ENCODE measurements at places on chromosomes 6 and 20. TPM values are rescaled to one million over a fixed set of nuclear protein-coding genes. Genes with fewer than 3 reads are reported as not detected.
A peak's percentile ranks its signal among the peaks of the same experiment; 100 is the strongest.

C6orf89 gene
- 73.2 TPM for total RNA-seq

MAFB gene
- total RNA-seq, result 31.9 TPM

FANCE gene
- 7.8 TPM for total RNA-seq

FAM210B gene
- total RNA-seq, result 46.9 TPM

MDN1 gene
- total RNA-seq, result 30.8 TPM

DNA sequence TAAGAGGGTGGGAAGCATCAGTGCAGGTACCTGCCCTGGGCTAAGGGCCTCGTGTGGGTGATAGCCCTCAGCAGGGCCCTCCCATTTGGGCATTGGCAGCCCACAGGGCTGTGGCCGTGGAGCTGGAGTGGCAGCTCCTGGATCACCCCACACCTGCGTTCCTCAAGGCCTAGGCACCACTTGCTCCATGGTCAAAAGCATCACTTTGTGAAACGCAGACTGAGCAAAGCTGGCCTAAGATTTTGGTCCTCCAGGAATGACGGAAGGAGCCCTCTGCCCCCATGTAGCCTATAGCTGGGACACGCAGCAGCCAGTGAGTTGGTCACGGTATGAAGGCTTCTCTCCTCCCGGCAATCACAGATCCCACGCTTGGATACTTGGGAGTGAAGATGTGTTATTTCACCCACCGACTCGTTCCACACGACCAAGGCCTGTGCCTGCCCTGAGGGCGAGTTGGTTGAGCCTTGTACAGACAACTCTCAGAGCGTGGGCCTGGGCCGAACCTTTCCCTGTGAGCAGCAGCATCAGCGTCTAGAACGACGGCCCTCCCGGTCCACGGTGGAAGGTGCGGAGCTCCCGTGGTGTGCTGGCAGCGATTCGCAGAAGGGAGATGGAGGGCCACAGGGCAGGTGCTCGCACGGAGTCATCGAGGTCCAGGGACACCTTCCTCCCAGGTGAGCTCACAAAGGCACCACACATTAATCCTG is 39.7 kb downstream of the THBS2 start:
- H3K27ac ChIP-seq, result peak overlapping the region; percentile 91
- peak; percentile 80 for DNase-seq
- H3K27me3 ChIP-seq, result no peaks in the 10 kb centered on the region
- no peak overlapping the region for H3K4me3 ChIP-seq

GRCh38 chr6:35283361-35283760 is 14.3 kb upstream of the DEF6 start:
- no peak overlapping the region for H3K27ac ChIP-seq
- no peak overlapping the region for H3K4me3 ChIP-seq
- H3K27me3 ChIP-seq, result no peaks in the 10 kb centered on the region
- H3K4me1 ChIP-seq, result peaks cover 6% of the 10 kb centered on the region
- peaks cover 36% of the 10 kb centered on the region for H3K36me3 ChIP-seq

- no peaks in the 10 kb centered on the region for H3K27me3 ChIP-seq
- peaks cover 54% of the 10 kb centered on the region for H3K4me1 ChIP-seq
- DNase-seq, result no peak
- H3K36me3 ChIP-seq, result peaks cover 3% of the 10 kb centered on the region
- no peak overlapping the region for H3K4me3 ChIP-seq
Observed at GRCh38 chr6:139153855-139154254, 19.0 kb downstream of the HECA start.

DNA sequence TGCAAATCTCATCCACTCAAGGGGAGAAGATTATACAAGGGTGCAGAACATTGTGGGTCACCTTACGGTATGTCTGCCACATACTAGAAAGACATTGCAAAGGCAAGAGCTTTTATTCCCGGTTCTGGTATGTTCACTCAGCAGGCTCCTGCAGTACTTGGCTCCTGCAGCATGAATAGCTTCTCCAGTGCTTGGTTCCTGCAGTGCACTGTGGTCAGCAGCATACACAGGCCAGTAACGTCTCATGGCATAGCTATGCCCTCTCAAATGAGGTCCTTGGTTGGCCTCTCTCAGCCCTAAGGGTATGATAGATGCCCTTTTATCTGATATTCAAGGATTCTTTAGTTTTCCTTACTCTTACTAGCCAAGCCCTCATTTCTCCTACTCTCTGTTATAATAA is 12.6 kb downstream of the TCP11 start:
- H3K36me3 ChIP-seq, result no peaks in the 10 kb centered on the region
- H3K27me3 ChIP-seq, result peaks cover 6% of the 10 kb centered on the region
- no peak for DNase-seq
- H3K27ac ChIP-seq, result no peak overlapping the region
- H3K4me3 ChIP-seq, result no peak overlapping the region
- no peaks in the 10 kb centered on the region for H3K4me1 ChIP-seq

DNA sequence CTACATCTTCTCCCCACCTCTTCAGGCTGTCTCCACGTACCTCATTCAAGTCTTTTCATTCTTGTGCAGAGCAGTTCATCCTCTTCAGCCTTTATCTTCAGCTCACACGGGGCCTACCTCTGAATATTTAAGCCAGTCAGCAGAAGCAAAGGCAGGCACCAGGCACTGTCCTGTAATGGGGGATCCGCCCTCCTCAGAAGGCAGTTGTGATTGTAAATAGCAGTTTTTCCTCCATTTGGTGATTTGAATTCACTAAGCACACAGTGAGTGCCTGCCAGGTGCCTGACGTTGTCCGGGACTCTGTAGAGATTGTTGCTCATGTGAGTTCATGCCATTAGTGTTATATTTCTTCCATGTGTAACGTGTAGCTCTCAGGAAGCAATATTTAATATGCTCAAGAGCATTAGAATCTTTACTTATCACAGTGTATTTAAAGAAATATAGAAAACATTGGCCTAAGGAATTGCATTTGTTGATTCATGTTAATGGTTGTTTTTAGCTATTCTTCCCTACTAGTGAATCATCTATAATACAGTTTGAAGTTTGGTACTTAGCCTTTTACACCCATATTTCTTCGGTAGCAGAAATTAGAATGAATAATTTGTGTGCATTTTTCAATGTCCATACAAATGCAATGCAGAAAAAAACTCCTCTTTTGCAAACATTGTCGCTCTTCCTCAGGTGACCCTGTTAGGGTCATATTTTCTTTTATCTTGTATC is 17.9 kb downstream of the BPHL start:
- no peak overlapping the region for H3K27ac ChIP-seq
- peaks cover 42% of the 10 kb centered on the region for H3K36me3 ChIP-seq
- H3K4me1 ChIP-seq, result peaks cover 14% of the 10 kb centered on the region
- H3K4me3 ChIP-seq, result no peak overlapping the region
- DNase-seq, result no peak

DNA sequence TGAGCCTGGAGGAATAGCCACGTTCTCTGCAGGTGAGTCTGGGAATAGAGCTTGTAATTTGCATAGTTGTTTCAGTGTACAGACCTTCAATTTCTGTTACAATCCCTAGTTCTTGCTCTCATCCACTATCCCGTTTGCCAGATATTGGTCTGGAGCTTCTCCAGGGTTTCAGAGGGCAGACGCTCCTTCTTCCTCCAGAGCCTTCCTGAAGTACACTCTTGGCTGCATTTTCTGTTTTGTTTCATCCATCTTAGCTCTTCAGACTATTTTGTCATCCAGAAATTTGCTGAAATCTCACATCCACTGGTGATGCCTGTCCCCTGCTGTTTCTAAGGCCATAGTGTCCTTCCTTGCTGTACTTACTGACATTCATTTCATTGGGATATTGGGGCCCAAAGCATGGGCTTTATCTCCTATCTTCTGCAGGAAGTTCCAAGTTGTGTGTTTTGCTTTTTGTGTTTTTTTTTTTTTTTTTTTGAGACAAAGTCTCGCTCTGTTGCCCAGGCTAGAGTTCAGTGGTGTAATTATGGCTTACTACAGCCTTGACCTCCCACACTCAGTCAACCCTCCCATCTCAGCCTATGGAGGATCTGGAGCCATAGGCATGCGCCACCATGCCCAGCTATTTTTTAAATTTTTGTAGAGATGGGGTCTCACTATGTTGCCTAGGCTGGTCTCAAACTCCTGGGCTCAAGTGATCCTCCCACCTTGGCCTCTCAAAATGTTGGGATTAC is 18.7 kb downstream of the CDS2 start:
- peaks cover 6% of the 10 kb centered on the region for H3K4me1 ChIP-seq
- no peak for DNase-seq
- H3K36me3 ChIP-seq, result no peaks in the 10 kb centered on the region
- no peaks in the 10 kb centered on the region for H3K27me3 ChIP-seq
- H3K4me3 ChIP-seq, result no peak overlapping the region

DNA sequence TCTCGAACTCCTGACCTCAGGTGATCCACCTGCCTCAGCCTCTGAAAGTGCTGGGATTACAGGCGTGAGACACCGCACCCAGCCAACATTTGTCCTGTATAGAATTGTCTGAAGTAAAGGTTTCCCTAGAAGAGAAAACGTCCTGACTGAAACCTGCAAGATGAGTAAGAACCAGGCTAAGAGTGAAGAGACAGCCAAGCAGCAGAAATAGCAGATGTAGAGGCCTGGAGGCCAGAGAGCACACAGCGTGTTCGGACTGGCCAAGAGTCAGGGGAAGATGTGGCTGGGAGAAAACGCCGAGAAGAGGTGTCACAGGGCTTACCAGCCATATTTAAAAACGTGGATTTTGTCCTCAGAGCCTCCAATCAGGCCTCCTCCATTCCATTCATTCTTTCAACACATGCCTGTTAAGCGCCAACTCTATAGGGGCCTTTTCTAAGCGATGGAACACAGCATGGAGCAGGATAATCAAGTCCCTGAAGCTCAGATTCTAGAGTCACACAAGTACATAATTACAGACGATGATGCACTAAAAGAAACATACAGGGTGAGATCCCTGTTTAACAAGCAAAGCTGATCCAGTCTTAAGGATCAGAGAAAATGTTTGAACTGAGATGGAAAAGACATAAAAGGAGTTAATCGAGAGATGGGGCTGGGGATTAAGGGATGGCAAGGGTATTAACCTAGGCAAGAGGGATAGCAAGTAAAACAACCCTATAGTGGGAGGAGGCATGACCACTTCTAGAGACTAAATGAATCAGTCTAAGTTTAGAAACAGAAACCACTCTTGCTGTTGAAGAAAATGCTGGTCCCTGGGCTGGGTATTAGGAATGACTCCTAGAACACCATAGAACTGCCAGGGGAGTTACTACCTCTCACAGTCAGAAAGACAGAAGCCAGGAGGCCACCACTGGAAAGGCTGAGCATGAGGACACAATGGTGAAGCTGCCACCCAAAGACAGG is 4.8 kb downstream of the ZCCHC3 start:
- H3K4me1 ChIP-seq, result peaks cover 35% of the 10 kb centered on the region
- peaks cover 2% of the 10 kb centered on the region for H3K36me3 ChIP-seq
- H3K4me3 ChIP-seq, result no peak overlapping the region

GRCh38 chr6:31266567-31267360 is 5.1 kb downstream of the HLA-C start:
- peaks cover 17% of the 10 kb centered on the region for H3K27me3 ChIP-seq
- H3K27ac ChIP-seq, result no peak overlapping the region
- H3K4me1 ChIP-seq, result peaks cover 12% of the 10 kb centered on the region
- DNase-seq, result no peak
- H3K4me3 ChIP-seq, result no peak overlapping the region
- peaks cover 21% of the 10 kb centered on the region for H3K36me3 ChIP-seq

GRCh38 chr20:44170816-44171410 is 16.1 kb downstream of the JPH2 start:
- no peak overlapping the region for H3K4me3 ChIP-seq
- H3K27ac ChIP-seq, result peak overlapping the region; percentile 54
- H3K4me1 ChIP-seq, result peaks cover 43% of the 10 kb centered on the region
- no peak for DNase-seq

DNA sequence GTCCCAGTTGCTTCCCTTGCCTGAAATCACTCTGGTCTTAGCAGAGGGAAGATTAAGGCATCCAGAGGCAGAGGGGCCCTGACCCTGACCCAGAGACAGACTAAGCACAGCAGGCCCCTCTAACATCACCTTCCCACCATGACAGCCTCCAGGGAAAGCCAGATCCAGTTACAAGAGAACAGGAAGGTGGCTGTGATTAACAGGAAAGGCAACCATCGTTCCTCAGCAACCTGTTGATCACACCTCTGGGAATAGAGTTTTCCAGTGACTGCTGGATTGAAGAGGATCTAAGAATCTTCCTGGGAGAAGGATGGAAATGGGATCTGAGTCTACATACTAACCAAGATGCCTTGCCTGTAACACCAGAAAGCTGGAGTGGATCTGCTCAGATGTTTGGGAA is 5.2 kb upstream of the TREM1 start:
- no peak overlapping the region for H3K27ac ChIP-seq
- peaks cover 44% of the 10 kb centered on the region for H3K27me3 ChIP-seq
- peaks cover 2% of the 10 kb centered on the region for H3K4me1 ChIP-seq

GRCh38 chr6:29750709-29751108 is 27.5 kb downstream of the HLA-F start:
- H3K4me1 ChIP-seq, result peaks cover 24% of the 10 kb centered on the region
- H3K4me3 ChIP-seq, result no peak overlapping the region
- DNase-seq, result no peak
- H3K36me3 ChIP-seq, result peaks cover 2% of the 10 kb centered on the region

- peak overlapping the region; percentile 98 for H3K4me3 ChIP-seq
- peaks cover 52% of the 10 kb centered on the region for H3K36me3 ChIP-seq
- peak overlapping the region; percentile 94 for H3K27ac ChIP-seq
- no peaks in the 10 kb centered on the region for H3K27me3 ChIP-seq
- peak; percentile 93 for DNase-seq
Observed at GRCh38 chr6:134173936-134174671, 121.7 kb upstream of the SLC2A12 start.

GRCh38 chr6:134730013-134730412 is 219.9 kb downstream of the ALDH8A1 start:
- H3K4me3 ChIP-seq, result no peak overlapping the region
- peaks cover 18% of the 10 kb centered on the region for H3K4me1 ChIP-seq
- no peak for DNase-seq
- H3K27ac ChIP-seq, result no peak overlapping the region
- H3K27me3 ChIP-seq, result no peaks in the 10 kb centered on the region

DNA sequence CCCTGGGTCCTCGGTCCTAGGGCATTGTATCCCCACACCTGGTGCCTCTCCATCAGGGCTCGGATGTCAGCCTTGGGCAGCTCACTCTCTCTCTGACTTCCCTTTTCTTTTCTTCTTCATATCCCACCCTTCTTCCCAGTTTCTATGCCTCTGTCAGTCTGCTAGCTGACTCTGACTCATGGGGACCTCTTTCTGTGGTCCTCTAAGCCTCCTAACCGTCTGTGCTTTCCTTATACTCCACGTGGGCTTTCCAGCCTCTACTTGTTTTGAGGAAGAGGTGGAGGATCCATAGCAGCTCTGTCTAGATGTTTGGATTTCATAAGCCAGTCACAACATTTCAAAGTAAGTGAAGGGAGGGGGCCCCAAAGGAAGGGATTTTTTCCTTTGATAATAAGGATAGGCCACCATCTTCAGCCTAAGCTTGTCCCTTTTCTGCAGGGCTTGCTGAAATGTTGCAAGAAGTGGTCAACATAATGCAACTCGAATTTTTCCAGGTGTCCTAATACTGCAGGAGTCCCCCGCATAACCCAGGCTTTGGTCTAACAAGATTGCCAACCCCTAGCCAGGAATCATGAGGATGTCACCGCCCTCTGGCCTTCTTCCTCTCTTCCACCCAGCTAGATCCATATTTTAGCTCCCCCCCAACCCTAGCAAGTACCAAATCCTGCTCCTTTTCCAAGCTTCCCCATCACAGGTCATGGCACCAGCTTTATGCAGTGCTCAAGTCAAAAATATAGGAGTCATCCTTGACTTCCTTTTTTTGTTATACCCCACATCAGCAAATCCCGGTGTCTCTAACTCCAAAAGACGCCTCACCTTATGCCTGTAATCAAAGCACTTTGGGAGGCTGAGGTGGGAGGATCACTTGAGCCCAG is 8.7 kb upstream of the PLTP start:
- peak overlapping the region; percentile 54 for H3K4me3 ChIP-seq
- no peaks in the 10 kb centered on the region for H3K27me3 ChIP-seq
- no peak for DNase-seq
- H3K36me3 ChIP-seq, result no peaks in the 10 kb centered on the region
- peaks cover 70% of the 10 kb centered on the region for H3K4me1 ChIP-seq
- H3K27ac ChIP-seq, result peak overlapping the region; percentile 85
